Endothelial cell (in vitro differentiated cells): ENCODE measurements at places on chromosomes 12 and 14. TPM values are rescaled to one million over a fixed set of nuclear protein-coding genes. Genes with fewer than 3 reads are reported as not detected.
A peak's percentile ranks its signal among the peaks of the same experiment; 100 is the strongest.

The SIRT4 gene
- 1.8 TPM for total RNA-seq

DNA sequence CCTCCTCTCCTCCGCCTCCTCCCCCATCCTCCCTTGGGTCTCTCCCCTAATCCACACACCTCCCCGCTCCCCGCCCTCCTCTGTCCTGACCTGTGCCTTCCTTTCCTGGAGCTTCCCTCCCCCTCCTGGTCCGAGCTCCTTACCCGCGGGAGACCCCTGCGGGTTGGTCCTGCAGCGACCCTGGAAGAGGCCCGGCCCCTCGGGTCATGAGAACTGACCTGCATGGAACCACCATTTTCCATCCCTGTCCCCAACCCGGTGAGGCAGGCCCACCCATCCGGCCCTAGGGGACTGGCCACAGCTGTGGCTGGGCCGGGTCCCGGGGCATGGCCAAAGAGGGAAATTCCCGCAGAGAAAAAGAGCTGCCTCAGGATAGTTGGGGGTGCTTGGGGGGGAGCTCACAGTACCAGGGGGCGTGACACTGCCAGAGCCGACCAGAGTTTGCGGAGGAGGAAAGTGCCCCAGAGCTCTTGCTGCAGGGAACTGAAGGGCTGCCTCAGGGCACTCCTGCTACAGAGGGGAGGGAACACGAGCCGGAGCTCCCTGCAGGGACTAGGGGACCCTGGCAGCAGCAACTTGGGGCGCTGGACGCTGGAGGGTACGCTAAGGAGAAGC, 613 bp downstream of the ARHGEF40 start:
- peaks cover 15% of the 10 kb centered on the region for H3K4me1 ChIP-seq
- peaks cover 8% of the 10 kb centered on the region for H3K36me3 ChIP-seq
- peak; percentile 51 for DNase-seq
- peak overlapping the region; percentile 90 for H3K4me3 ChIP-seq
- H3K27me3 ChIP-seq: peaks cover 20% of the 10 kb centered on the region

The NT5DC3 gene
- total RNA-seq: 1.3 TPM

- H3K27ac ChIP-seq: no peak overlapping the region
- no peak for DNase-seq
- H3K36me3 ChIP-seq: peaks cover 11% of the 10 kb centered on the region
- H3K4me3 ChIP-seq: no peak overlapping the region
- no peaks in the 10 kb centered on the region for H3K4me1 ChIP-seq
Observed at GRCh38 chr12:77032406-77032805, 33.0 kb downstream of the E2F7 start.

- no peak overlapping the region for H3K27ac ChIP-seq
- H3K36me3 ChIP-seq: no peaks in the 10 kb centered on the region
- no peak for DNase-seq
- no peak overlapping the region for H3K4me3 ChIP-seq
- peaks cover 8% of the 10 kb centered on the region for H3K4me1 ChIP-seq
- no peaks in the 10 kb centered on the region for H3K27me3 ChIP-seq
Observed at GRCh38 chr12:76117751-76118150, 33.3 kb upstream of the NAP1L1 start.

- H3K27me3 ChIP-seq: no peaks in the 10 kb centered on the region
- H3K27ac ChIP-seq: no peak overlapping the region
- DNase-seq: no peak
- H3K4me1 ChIP-seq: no peaks in the 10 kb centered on the region
- no peak overlapping the region for H3K4me3 ChIP-seq
Observed at GRCh38 chr12:115374480-115375185, 690.7 kb upstream of the TBX3 start.

DNA sequence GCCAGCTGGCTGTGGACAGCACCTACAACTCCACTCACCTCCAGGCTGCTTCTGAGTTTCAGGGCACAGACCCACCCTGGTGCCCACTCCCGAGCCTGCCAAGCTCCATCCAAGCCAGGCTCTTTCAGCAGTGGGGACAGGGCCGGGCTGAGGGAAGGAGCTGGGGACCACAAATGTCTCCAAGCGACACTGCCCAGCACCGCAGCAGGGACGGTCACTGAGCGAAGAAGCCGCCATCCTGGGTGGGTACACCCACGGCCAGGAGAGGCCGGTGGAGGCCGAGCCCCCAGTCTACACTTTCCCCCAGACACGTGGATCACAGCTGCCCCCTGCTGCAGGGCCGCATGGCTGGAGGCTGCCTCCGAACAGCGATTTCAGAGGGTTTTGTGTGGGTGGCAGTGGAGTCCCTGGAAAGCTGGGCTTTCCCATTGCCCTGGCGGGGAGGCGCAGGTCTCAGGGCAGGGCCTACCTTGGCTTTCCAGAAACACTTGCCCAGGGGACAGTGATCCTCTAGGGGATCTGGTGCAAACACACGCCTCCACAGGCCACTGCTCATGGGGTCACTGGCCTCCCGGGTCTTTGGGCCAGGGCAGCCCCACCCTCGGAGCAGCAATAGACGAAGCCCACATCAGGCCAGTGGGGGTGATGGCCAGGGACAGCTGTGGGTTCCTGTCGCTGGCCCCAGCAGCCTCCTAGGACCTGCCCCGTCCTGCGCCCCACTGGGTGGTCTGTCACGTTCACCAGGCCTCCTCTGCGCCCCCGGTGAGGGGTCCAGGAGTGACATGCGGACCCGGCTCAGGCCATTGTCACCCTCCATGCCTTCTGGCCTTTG, 1.2 kb upstream of the GPR132 start:
- no peak overlapping the region for H3K27ac ChIP-seq
- peaks cover 12% of the 10 kb centered on the region for H3K27me3 ChIP-seq
- no peak overlapping the region for H3K4me3 ChIP-seq

The FOXG1 gene
- 1.8 TPM for total RNA-seq

GRCh38 chr12:48696626-48697025, 14.6 kb upstream of the KANSL2 start:
- no peaks in the 10 kb centered on the region for H3K4me1 ChIP-seq
- H3K27me3 ChIP-seq: no peaks in the 10 kb centered on the region
- H3K36me3 ChIP-seq: peaks cover 27% of the 10 kb centered on the region
- no peak overlapping the region for H3K27ac ChIP-seq
- no peak for DNase-seq

The RPGRIP1 gene
- total RNA-seq: 1.5 TPM

DNA sequence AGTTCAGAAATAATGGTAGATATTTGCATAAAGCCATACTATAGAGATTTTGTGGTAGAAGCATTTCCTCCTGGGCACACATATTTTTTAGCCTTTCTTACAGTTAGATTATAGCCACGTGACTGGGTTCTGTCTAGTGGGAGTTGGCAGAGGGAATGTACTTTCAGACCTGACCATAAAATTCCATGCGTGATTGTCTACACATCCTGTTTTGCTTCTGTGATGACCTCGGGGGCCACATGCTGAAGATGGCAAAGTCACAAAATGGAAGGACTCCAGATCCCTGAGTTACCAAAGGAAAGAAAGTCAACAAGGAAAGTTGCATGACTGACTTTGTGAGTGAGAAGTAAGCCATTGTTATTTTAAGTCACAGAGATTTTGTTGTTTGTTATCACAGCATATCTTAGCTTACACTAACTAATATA, 14.6 kb upstream of the MIA2 start:
- H3K4me3 ChIP-seq: no peak overlapping the region
- H3K4me1 ChIP-seq: peaks cover 9% of the 10 kb centered on the region
- DNase-seq: no peak

GRCh38 chr12:44875417-44875953, 630 bp downstream of the NELL2 start:
- H3K36me3 ChIP-seq: no peaks in the 10 kb centered on the region
- peak overlapping the region; percentile 93 for H3K4me3 ChIP-seq
- DNase-seq: peak; percentile 14
- H3K27me3 ChIP-seq: peaks cover 6% of the 10 kb centered on the region
